ENCODE measurements at places on chromosomes 12 and 14.

GRCh38 chr14:62654641-62655040, 390.6 kb downstream of the KCNH5 start:
- DNase-seq: no peak

GRCh38 chr12:111260732-111261131, 108.2 kb downstream of the PHETA1 start:
- DNase-seq: no peak

DNA sequence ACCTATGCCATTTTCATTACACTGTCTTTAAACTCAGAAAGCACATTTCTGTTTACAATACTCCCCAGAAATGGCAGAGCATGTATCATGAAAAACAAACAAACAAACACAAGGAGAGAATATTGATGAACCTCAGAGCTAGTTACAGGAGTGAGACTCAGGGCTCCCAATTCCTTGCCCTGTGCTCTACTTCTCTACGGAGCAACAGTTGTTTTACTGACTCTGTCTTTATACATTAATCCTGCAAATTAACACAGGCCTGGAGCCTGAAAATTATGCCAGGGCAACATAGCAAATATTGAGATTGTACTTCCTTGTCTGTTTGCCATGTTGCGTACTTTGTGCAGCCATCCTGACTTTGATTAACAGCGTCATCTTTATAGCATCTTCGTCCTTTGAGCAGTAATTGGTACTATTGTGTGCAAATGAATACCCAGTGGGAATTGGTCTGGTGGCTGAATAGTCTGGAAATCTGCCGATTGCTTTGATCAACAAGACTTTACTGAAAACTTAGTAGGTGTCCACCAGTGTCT, 15.2 kb upstream of the AKAP6 start:
- DNase-seq: no peak

- no peak for DNase-seq
These were observed 30.4 kb upstream of the KCNA5 start for GRCh38 chr12:5013266-5013730.

GRCh38 chr12:115147916-115148315, 463.9 kb upstream of the TBX3 start:
- DNase-seq: no peak

DNA sequence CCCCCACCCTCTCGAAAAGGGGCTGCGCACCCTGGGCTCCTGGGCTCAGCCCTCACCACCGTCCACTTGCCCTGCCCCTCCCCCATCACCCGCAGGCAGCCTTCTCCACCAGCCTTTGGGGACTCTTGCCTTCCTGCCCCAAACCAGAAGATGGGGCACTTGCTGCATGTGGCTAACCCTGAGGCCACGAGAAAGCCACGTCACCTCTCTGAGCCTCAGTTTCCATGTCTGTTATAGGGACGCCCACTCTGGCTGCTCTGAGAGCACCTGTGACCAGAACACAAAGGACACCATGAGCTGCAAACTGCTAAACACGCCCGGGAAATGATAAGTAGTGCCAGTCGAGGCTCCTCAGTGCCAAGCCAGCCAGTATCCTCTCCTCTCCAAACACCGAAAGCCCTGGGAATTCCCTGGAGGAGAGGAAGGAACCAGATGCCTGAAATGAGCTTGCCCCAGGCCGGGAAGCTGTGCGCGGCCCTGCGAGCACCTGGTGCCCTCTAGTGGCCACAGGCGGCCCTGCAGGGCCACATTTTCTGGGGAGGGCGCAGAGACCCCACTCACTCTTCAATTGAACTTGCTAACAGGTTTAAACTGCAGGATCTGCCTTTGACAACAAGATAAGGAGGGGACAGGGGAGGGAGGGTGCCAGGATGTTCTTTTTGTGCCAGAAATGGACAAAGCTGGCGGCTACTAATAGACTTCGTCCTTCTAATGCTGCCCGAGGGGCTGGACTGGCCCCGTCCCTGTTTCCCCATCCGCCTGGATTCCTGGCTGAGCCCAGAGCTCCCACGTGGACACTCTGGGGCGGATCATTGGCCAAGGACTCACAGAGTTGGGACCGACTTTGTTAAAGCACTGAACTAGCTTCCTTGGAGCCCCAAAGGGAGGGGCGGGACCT, 10.2 kb upstream of the SERPINA9 start:
- DNase-seq: peak; percentile 91

GRCh38 chr14:72625689-72626088, 268.2 kb downstream of the DPF3 start:
- no peak for DNase-seq

DNA sequence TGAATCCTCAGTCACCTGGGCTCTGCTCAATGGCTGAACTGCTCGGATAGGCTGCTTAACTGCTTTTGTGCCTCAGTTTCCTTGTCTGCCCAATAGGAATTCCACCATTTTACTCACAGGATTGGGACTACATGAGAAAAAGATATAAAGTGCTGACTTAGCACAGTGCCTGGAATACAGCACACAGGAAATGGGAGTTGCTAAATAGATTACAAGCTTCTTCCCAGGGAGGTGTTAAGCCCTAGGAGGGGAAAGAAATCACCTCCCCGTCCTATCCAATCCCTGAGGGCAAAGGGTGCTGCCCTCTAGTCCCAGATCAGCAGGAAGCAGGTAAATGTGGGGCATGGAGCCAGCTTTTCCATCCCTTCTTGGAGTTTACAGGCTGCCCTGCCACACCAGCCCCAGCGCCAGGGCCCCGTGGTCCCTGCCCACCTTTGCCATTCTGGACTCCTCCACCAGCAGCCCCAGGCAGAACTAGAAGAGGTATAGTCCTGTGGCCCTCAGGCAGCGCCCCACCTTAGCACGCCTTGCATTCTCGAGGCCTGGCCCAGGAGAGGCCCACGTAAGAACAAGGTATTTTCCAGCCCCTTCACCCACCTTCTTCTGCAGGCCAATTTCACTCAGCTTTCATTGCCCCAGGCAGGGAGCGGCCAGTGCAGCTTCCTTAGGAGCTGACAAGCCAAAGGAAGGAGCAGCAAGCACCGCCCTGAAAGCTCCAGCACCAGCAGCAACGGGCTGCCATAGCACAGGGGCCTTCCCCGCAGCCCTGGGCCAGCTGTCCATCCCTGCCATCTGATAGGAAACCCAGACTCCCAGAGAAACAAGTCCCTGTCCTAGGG, 28.8 kb upstream of the RPLP0 start:
- no peak for DNase-seq

DNA sequence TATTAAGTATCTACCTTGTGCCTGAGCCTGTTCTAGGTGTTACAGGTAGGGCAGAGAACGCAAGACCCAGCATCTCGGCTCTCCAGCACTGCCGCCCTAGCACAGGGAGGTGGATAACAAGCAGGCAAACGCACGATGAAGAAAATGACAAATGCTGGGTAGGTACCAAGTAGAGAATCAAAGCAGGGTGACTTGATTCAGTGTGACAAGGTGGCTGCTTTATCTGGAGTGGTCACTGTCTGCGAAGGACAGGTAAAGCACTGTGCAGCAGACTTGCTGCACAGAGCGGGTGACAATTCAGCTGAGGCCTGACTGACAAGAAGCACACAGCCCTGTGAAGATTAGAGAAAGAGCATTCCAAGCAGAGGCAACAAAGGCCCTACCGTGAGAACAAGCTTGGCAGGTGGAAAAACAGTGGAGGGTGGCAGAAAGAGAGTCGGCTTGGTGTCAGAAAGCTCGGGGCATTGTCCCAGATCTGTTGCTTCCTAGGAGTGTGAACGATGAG, 12.9 kb downstream of the PRKCH start:
- DNase-seq: no peak

Measured in D341Med (cell line).